Spinal cord (tissue), 10 donors: ENCODE measurements at places on chromosomes 5 and 9. TPM values are rescaled to one million over a fixed set of nuclear protein-coding genes. Genes with fewer than 3 reads are reported as not detected.
A peak's percentile ranks its signal among the peaks of the same experiment; 100 is the strongest.

TMEM215 gene
- 0.44 TPM for total RNA-seq

ABL1 gene
- 59.4 TPM for total RNA-seq

GPR150 gene
- 0.50 TPM for total RNA-seq

CATSPER3 gene
- 0.33 TPM for total RNA-seq

DNA sequence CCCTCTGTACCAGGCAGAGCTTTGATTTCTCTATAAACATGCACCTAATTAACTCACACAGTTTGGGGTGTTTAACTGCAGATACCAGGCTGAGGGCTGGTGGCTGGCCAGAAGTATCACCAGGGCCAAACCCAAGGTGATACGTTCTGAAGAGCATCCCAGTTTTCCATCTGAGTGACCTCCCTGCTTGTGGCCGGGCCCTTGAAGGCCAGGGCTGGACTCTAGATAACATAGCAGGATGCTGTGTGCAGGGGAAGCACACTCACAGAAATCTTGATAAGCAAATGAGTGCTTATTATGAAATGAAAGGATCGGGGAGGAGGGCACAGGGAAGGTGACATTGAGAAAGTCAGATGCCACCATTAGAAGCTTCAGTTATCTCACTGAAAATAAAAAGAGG is 582.4 kb downstream of the BRINP1 start:
- H3K27me3 ChIP-seq: no peaks in the 10 kb centered on the region
- no peak for DNase-seq

GRCh38 chr5:133271606-133272005 is 219.8 kb downstream of the HSPA4 start:
- no peak for DNase-seq
- H3K27ac ChIP-seq: no peak overlapping the region
- H3K36me3 ChIP-seq: no peaks in the 10 kb centered on the region

DNA sequence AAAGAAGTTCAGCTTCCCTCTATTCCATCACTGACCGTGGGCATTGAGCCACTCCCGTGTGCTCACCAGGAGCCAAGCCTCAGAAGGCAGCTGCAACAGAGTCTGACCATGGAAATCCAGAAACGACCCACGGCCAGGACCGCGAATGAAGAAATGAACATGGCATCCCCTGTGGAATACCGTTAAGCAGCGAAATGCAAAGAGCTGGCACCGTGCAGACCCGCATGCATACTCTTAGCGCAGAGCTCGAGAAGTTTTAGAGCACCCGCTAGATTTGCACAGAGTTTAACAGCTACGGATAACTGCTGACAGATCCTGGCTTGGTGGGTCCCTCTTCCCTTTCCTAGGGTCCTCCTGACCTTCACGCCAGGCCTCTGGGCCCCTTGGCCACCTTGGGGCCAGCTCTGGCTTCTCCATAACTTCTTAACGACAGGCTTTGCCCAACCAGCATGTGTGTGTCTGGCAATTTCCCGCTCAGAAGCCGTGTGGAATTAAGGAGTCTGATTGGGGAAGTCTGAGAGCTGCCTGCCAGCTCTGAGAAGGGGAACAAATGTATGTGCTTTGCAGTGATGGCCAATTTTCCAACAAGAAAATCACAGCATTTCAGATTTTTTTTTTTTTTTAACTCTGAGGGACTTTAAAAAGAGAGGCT is 75.3 kb upstream of the COL5A1 start:
- H3K36me3 ChIP-seq: no peaks in the 10 kb centered on the region
- DNase-seq: no peak
- H3K4me3 ChIP-seq: no peak overlapping the region
- H3K27ac ChIP-seq: no peak overlapping the region
- H3K4me1 ChIP-seq: peaks cover 11% of the 10 kb centered on the region
- no peaks in the 10 kb centered on the region for H3K27me3 ChIP-seq

GRCh38 chr9:69771775-69772418 is 12.1 kb upstream of the PTAR1 start:
- H3K36me3 ChIP-seq: no peaks in the 10 kb centered on the region
- H3K27me3 ChIP-seq: no peaks in the 10 kb centered on the region
- H3K27ac ChIP-seq: no peak overlapping the region
- no peaks in the 10 kb centered on the region for H3K4me1 ChIP-seq
- no peak for DNase-seq

- H3K36me3 ChIP-seq: no peaks in the 10 kb centered on the region
- no peak overlapping the region for H3K4me3 ChIP-seq
These were observed 151.0 kb upstream of the ADAMTS16 start for GRCh38 chr5:4989118-4989517.

DNA sequence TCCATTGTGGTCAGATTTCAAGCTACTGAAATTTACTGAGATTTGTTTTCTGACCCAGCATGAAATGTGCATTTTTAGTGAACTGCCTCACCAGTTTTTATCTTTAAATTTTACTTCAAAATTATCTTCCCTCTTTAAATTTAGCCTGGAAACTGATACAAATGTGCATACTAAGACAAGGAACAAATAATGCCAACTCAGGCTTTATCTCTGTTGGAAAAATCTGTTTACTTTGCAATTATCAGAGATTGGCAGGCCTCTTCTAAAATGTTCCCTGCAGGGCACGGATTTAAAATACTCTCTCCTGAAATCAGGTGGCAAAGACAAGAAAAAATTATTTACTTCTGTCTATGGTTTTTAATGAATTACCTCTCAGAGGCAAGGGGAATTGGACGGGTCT is 151.0 kb upstream of the PTCH1 start:
- H3K27ac ChIP-seq: no peak overlapping the region
- peaks cover 17% of the 10 kb centered on the region for H3K4me1 ChIP-seq
- no peak overlapping the region for H3K4me3 ChIP-seq

DNA sequence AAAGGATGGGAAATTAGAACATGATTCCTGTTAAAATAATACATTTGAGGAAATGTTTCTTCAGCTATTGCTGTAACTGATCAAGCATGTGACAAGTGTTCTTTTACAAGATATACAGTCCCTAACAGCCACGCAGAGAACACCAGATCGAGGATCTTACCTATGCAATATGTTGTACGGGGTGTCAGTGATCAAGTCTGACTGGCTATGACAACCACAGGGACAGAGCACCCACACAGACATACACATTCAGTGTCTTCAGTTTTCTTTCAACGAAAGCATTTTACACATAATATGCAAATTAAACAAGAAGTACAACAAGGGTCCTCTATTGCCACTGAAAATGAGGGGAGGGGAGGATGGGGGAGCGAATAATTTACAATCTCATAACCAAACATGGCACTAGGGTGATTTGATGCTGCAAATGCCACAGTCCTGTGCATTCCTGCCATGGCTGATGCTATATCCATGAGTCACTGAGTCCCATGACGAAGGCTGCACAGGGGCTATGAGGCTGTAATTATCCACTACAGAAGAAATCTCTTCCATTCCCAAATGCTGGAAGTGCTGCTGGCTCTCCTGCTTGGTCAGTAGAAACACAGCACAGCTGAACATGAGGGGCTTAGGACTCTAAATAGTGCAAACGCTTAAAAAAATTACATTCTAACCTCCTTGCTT is 118.2 kb downstream of the KLHL3 start:
- no peak for DNase-seq
- H3K27ac ChIP-seq: no peak overlapping the region
- peaks cover 7% of the 10 kb centered on the region for H3K36me3 ChIP-seq
- no peaks in the 10 kb centered on the region for H3K27me3 ChIP-seq
- H3K4me1 ChIP-seq: peaks cover 10% of the 10 kb centered on the region

GRCh38 chr5:174140452-174141020 is 95.0 kb downstream of the NSG2 start:
- no peaks in the 10 kb centered on the region for H3K27me3 ChIP-seq
- H3K36me3 ChIP-seq: no peaks in the 10 kb centered on the region
- peaks cover 10% of the 10 kb centered on the region for H3K4me1 ChIP-seq
- no peak overlapping the region for H3K27ac ChIP-seq
- no peak for DNase-seq

- no peak overlapping the region for H3K27ac ChIP-seq
- H3K36me3 ChIP-seq: no peaks in the 10 kb centered on the region
- H3K27me3 ChIP-seq: no peaks in the 10 kb centered on the region
These were observed 128.3 kb downstream of the BOD1 start for GRCh38 chr5:173488144-173488543.

DNA sequence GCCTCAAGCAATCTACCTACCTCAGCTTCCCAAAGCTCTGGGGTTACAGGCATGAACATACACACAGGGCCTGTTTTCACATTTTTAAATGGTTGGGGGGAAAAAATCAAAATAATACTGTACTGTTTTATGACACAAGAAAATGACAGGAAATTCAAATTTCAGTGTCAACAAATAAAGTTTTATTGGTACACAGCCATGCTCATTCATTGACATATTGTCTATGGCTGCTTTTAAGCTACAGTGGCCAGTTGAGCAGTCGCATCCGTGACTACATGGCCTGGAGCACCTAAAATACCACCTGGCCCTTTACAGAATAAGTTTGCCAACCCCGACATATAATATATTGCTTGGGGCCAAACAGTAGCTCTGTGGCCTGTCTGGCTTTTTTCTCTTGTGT is 56.4 kb upstream of the GGTA1 start:
- H3K4me1 ChIP-seq: peaks cover 21% of the 10 kb centered on the region
- H3K4me3 ChIP-seq: no peak overlapping the region
- no peaks in the 10 kb centered on the region for H3K36me3 ChIP-seq
- H3K27me3 ChIP-seq: no peaks in the 10 kb centered on the region

DNA sequence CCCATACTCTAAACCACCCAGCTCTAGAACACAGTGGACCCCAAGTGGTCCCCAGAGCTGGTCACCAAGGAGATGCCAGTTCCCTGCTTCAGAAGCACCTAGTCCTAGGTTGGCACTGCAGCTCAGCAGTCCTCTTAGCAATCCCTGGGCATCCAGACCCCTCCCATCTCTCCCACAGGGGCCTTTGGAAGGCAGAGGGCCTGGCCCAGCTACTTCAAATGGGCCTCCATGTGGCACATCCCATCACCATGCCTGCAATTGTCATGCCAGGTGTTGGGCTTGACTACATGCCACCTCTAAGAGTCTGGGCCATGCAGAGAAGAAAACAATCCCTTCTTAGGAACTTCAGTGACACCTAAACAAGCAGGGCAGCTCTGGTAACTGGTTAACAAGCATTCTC is 14.1 kb downstream of the MACROH2A1 start:
- no peak for DNase-seq
- H3K27ac ChIP-seq: no peak overlapping the region
- peaks cover 45% of the 10 kb centered on the region for H3K36me3 ChIP-seq

GRCh38 chr5:131756942-131757341 is 39.9 kb downstream of the FNIP1 start:
- H3K36me3 ChIP-seq: no peaks in the 10 kb centered on the region
- no peak overlapping the region for H3K4me3 ChIP-seq
- no peak overlapping the region for H3K27ac ChIP-seq
- no peak for DNase-seq

GRCh38 chr9:116933251-116933650 is 246.1 kb downstream of the TRIM32 start:
- peaks cover 2% of the 10 kb centered on the region for H3K27me3 ChIP-seq
- DNase-seq: no peak
- no peak overlapping the region for H3K4me3 ChIP-seq

GRCh38 chr5:119049824-119050449 is 20.9 kb upstream of the DMXL1 start:
- H3K4me3 ChIP-seq: no peak overlapping the region
- no peak for DNase-seq
- no peaks in the 10 kb centered on the region for H3K4me1 ChIP-seq
- H3K36me3 ChIP-seq: no peaks in the 10 kb centered on the region
- H3K27ac ChIP-seq: no peak overlapping the region
- H3K27me3 ChIP-seq: no peaks in the 10 kb centered on the region

GRCh38 chr9:95499046-95499676 is 17.6 kb downstream of the PTCH1 start:
- DNase-seq: peak; percentile 4
- peak overlapping the region; percentile 19 for H3K27ac ChIP-seq
- no peaks in the 10 kb centered on the region for H3K27me3 ChIP-seq
- H3K4me1 ChIP-seq: peaks cover 46% of the 10 kb centered on the region
- peaks cover 4% of the 10 kb centered on the region for H3K36me3 ChIP-seq

DNA sequence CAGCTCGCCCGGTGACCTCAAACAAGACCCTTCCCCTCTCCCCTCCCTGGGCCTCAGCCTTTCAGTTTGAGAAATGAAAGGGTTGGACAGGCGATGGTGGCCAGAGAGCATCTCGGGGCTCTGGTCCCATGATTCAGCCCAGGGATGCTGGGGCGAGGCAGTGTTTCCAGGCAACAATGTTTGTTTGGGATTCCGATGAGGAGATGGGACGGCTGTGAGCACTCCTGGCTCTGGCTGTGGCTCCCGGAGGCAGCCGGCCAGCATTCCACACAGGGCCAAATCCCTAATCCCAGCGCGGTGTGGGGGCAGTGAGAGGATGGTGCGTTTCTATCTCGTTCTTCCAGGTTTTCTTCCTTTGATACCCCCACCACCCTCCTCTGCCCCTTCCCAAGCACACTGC is 66.0 kb downstream of the HMCN2 start:
- peaks cover 12% of the 10 kb centered on the region for H3K27me3 ChIP-seq
- no peak for DNase-seq
- no peak overlapping the region for H3K27ac ChIP-seq
- peaks cover 35% of the 10 kb centered on the region for H3K4me1 ChIP-seq

DNA sequence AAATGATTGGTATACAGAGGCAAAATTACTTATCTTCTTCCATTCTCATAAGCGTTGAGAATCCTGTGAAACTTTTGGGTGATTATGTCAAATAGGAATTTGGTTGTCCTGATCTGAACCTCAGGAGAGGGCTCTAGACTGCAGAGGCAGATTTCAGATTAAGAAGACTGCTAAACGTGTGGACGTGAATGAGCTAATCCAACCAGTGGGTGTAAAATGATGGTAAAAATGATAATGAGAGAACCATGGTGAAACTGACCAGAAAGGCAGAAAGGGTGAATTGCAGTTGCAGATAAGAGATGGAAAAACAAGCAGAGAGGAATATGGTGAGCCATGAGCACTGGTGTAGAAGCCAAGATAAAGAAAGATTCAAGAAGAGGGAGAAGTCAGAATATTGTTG is 1200.2 kb upstream of the CDH6 start:
- no peak overlapping the region for H3K27ac ChIP-seq
- H3K36me3 ChIP-seq: no peaks in the 10 kb centered on the region
- DNase-seq: no peak
- H3K27me3 ChIP-seq: no peaks in the 10 kb centered on the region
- no peaks in the 10 kb centered on the region for H3K4me1 ChIP-seq
- no peak overlapping the region for H3K4me3 ChIP-seq
